ENCODE measurements at places on chromosomes 16 and 17.
A peak's percentile ranks its signal among the peaks of the same experiment; 100 is the strongest.

GRCh38 chr17:21077281-21077680 is 34.5 kb upstream of the USP22 start:
- no peak for DNase-seq

GRCh38 chr17:82400830-82401229 is 17.3 kb upstream of the HEXD start:
- DNase-seq, result peak; percentile 47

DNA sequence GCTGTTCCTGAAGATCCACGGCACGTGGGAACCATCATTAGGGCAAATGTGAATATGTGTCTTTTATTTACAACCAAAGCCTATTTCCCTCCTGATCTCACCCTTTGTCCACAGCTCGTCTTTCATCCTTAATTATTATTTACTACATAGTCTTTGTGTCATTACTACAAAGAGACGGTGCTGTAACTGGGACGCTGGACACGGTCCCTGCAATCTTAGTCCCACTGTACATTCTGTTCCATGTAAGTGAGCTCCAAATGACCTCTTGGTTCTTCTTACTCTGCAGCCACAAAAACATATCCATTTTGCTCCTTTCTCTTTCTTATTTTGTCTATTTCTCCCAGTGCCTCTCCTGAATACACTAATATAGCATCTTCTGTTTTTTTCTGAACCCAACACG is 12.7 kb upstream of the KRT23 start:
- DNase-seq, result no peak

DNA sequence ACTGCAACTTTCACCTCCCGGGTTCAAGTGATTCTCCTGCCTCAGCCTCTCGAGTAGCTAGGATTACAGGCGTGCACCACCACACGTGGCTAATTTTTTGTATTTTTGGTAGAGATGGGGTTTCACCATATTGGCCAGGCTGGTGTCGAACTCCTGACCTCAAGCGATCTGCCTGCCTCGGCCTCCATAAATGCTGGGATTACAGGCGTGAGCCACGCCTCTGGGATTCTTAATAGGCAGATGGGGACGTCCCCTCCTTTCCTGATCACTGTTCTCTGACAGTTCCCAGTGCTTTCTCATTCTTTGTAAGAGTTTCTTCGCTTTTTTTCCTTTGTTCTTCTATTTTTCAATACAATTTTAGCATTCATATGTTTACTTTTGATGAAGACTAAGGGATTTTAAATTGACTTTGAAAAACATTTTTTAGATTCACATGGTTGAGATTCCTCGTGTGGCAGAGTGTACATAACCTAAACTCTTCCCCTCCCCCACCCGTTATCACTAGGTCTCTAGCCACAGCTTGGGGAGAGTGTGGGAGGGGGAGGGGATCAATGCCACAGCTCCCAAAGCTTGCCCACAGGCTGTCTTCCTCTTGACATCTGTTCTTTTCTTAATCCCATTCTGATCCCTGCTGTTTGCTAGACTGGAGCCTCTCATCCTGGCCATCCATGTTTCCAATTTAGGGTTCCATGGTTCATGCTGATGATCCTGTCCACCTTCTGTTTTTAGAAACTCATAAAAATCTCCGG is 11.0 kb downstream of the ADORA2B start:
- no peak for DNase-seq

Data from CD4-positive, alpha-beta T cell treated with Interleukin-6 at 100 ng/mL for 8 hours (primary cell).